ENCODE measurements at places on chromosomes 7 and 10.

GRCh38 chr10:46026106-46026505 lies 4.3 kb downstream of the NCOA4 start:
- no peak for DNase-seq
- peaks cover 55% of the 10 kb centered on the region for H3K4me1 ChIP-seq
- peak overlapping the region; percentile 37 for H3K27ac ChIP-seq
- no peaks in the 10 kb centered on the region for H3K27me3 ChIP-seq
- peak overlapping the region; percentile 31 for H3K4me3 ChIP-seq

DNA sequence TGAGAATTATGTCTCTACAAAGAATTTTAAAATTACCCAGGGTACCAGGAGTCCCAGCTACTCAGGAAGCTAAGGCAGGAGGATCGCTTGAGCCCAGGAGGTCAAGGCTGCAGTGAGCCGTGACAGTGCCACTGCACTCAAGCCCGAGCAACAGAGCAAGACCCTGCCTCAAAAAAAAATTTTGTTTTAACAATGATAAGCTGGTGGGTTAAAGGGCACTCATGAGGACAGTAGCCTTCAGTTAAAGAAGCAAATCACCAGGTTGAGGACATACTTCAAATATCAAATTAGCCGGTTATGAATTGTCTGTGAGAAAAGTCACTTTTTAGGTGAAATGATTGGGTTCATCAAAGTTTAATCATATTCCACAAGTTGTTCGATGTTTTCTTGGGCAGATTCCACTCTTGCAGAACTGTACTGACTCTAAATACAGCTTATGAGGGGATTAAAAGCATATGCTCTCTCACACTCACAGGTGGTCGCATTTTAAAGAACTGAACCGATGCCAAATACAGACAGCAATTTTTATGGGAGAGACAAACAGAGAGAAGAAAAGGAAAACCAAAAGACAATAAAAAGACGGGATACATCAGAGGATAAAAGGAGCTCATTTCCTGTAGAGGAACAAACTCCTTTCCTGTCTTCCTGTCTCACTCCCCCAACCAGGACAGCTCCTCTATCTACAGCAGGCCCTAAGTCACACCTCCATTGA lies 582.8 kb upstream of the NRP1 start:
- H3K36me3 ChIP-seq = no peaks in the 10 kb centered on the region
- DNase-seq = no peak
- no peaks in the 10 kb centered on the region for H3K27me3 ChIP-seq
- H3K27ac ChIP-seq = no peak overlapping the region
- H3K4me1 ChIP-seq = peaks cover 17% of the 10 kb centered on the region
- H3K4me3 ChIP-seq = no peak overlapping the region

DNA sequence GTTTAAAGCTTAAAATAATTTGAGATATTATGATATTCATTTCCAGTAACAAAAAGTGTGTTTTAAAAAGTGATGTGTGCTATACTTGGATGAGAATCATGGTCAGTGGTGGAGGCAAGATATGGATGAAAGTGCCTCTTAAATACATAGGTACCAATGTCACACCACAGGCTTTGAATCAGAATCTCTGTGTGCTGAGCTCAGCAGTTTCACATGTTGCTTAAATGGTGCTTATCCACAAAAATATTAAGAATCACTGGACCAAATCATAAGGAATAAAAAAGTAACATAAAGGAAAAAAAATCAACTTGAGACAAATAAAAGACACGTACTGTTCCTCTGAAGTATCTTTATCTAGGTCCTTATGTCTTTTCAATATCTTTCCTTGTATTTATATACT lies 850.5 kb upstream of the POT1 start:
- H3K27me3 ChIP-seq = no peaks in the 10 kb centered on the region
- H3K4me1 ChIP-seq = no peaks in the 10 kb centered on the region
- no peaks in the 10 kb centered on the region for H3K36me3 ChIP-seq
- H3K4me3 ChIP-seq = no peak overlapping the region
- no peak overlapping the region for H3K27ac ChIP-seq
- no peak for DNase-seq

GRCh38 chr7:101560856-101561255 lies 68.2 kb downstream of the MYL10 start:
- no peaks in the 10 kb centered on the region for H3K4me1 ChIP-seq
- no peak overlapping the region for H3K4me3 ChIP-seq
- no peak overlapping the region for H3K27ac ChIP-seq
- H3K36me3 ChIP-seq = no peaks in the 10 kb centered on the region
- H3K27me3 ChIP-seq = peaks cover 2% of the 10 kb centered on the region

GRCh38 chr7:6078548-6078947 lies 47.4 kb downstream of the ANKRD61 start:
- no peaks in the 10 kb centered on the region for H3K36me3 ChIP-seq
- no peaks in the 10 kb centered on the region for H3K27me3 ChIP-seq
- H3K4me3 ChIP-seq = no peak overlapping the region

DNA sequence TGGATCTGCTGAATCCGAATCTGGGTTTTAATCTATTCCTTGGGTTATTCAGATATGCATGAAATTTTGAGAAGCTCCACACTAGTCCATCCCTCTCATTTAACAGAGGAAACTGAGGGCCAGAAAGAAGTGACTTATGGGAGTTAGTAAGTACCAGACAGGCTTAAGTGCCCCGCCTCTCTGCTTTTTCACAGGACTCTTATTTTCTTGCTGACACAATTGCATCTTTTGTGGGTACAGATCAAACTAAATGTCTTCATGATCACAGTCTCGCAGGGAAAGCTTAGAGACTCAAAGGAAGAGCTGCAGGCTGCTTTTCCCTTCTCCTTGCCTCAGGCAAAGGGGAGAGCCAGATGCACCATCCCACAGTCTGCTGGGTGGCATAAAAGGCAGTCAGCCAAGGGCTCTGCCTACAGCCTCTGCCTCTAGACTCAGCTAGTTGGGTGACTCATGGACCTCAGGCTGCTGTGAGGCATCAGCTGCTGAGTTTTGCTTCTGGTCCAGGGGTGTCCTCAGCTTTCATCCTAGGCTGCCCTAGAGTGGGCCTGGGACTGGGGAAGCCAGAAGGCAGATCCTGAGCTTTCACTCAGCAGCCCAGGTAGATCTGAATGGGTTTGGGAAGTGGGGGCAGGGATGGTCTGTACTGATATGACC lies 11.6 kb downstream of the GOLGA7B start:
- no peak overlapping the region for H3K27ac ChIP-seq
- H3K36me3 ChIP-seq = no peaks in the 10 kb centered on the region
- peaks cover 10% of the 10 kb centered on the region for H3K4me1 ChIP-seq
- H3K27me3 ChIP-seq = peaks cover 54% of the 10 kb centered on the region

GRCh38 chr7:106622654-106623314 lies 38.2 kb downstream of the CCDC71L start:
- H3K27me3 ChIP-seq = no peaks in the 10 kb centered on the region
- H3K4me3 ChIP-seq = no peak overlapping the region
- H3K4me1 ChIP-seq = no peaks in the 10 kb centered on the region
- H3K27ac ChIP-seq = no peak overlapping the region
- no peaks in the 10 kb centered on the region for H3K36me3 ChIP-seq
- DNase-seq = no peak

DNA sequence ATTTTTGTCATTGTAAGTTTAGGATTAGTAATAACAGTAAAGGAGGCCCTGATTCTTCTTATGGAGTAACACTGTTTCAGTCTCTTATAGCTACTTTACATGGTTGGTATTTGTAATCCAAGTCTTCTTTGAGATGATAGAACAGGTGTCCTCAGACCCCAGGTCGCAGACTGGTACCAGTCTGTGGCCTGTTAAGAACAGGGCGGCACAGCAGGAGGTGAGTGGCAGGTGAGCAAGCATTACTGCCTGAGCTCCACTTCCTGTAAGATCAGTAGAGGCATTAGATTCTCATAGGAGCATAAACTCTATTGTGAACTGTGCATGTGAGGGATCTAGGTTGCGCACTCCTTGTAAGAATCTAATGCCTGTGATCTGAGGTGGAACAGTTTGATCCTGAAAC lies 77.3 kb downstream of the STK31 start:
- H3K4me1 ChIP-seq = no peaks in the 10 kb centered on the region
- H3K27ac ChIP-seq = no peak overlapping the region
- H3K27me3 ChIP-seq = no peaks in the 10 kb centered on the region
- DNase-seq = no peak
- H3K36me3 ChIP-seq = no peaks in the 10 kb centered on the region

DNA sequence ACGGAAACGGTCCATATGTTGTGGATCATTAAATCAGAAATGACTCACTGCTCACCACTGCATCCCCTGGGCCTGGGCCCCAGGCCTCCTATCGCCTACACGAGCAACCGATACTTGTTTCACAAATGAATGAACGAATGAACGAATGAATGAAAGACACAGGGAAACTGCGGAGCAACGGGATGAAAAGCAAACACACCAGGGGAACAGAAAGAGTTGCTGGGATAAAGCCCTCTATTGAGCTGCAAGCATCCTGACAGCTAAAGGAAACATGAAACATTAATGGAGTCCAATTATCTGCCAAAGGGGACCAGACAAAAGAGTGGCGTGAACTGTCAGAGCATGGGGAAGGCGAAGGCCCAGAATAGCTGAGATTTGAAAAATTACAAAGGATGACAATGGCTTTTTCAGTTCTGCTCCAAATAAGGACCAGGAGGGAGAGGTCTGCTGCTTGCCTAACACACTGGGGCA lies 92.1 kb downstream of the GRB10 start:
- H3K36me3 ChIP-seq = no peaks in the 10 kb centered on the region
- H3K27me3 ChIP-seq = no peaks in the 10 kb centered on the region
- no peak overlapping the region for H3K27ac ChIP-seq
- DNase-seq = no peak
- H3K4me3 ChIP-seq = no peak overlapping the region

DNA sequence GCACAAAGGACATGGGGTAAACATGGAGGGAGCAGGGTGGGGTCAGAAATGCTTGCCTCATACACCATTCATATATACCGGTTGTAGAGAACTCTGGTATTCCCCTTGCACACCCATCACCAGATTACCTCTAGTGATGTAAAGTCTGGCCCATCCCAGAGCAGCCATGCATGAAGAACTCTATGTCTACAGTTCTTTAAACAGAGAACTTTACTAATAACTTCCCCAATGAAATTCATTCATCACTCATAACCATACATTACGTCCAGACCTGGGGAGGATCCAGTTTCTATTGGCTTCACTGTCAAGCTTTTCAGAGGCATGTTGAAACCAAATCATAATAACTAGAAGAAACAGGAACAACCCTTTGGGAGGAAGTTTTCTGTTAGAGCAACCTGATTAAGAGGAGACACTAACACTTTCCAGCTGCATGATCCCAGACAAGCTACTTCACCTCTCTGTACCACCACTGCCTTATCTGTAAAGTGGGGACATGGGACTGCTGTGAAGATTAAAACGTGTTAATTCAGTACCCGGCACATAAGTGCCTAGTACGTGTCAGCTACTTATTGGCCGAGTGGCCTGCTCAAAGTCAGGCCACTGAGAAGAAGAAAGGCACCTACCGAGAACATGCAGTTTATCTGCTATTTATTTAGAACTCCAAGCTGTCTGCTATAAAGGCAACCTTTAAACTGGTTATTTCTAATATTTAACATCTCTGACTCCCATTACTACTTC lies 59.7 kb downstream of the IGF2BP3 start:
- H3K27ac ChIP-seq = no peak overlapping the region
- H3K27me3 ChIP-seq = no peaks in the 10 kb centered on the region
- peaks cover 15% of the 10 kb centered on the region for H3K36me3 ChIP-seq
- no peak overlapping the region for H3K4me3 ChIP-seq
- no peak for DNase-seq
- H3K4me1 ChIP-seq = no peaks in the 10 kb centered on the region

GRCh38 chr7:32496052-32496813 lies 944 bp downstream of the AVL9 start:
- H3K27me3 ChIP-seq = no peaks in the 10 kb centered on the region
- H3K4me1 ChIP-seq = peaks cover 43% of the 10 kb centered on the region
- no peak for DNase-seq
- peak overlapping the region; percentile 100 for H3K27ac ChIP-seq

DNA sequence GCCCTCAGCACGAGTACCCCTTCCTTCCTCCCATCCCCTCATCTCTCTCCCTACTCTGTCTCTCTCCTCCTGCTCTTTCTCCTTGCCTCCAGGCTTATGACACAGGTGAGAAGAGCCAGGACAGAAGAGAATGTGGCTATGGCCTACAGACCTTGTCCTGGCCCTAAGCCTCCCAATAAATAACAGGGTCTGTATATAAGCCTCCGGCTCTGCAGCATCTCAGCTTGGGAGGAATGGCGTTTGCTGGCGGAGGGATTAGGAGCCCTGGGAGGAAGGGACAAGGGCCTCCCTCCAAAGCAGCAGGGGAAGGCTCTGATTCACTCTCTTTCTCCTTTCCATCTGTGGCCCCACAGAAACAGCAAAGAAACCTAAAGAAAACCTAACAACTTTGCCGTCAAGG lies 45.8 kb downstream of the COL13A1 start:
- H3K27ac ChIP-seq = no peak overlapping the region
- no peak overlapping the region for H3K4me3 ChIP-seq
- DNase-seq = no peak
- H3K4me1 ChIP-seq = no peaks in the 10 kb centered on the region
- H3K36me3 ChIP-seq = no peaks in the 10 kb centered on the region
- peaks cover 41% of the 10 kb centered on the region for H3K27me3 ChIP-seq

GRCh38 chr7:149009527-149009926 lies 18.8 kb downstream of the PDIA4 start:
- H3K4me3 ChIP-seq = no peak overlapping the region
- peaks cover 50% of the 10 kb centered on the region for H3K36me3 ChIP-seq
- no peaks in the 10 kb centered on the region for H3K4me1 ChIP-seq
- H3K27ac ChIP-seq = no peak overlapping the region
- no peaks in the 10 kb centered on the region for H3K27me3 ChIP-seq

- H3K36me3 ChIP-seq = no peaks in the 10 kb centered on the region
- DNase-seq = no peak
- H3K4me3 ChIP-seq = no peak overlapping the region
- H3K27ac ChIP-seq = no peak overlapping the region
- no peaks in the 10 kb centered on the region for H3K27me3 ChIP-seq
Measured at GRCh38 chr7:69364813-69365643, 233.2 kb upstream of the AUTS2 start.

GRCh38 chr10:113539789-113540188 lies 13.1 kb upstream of the HABP2 start:
- no peaks in the 10 kb centered on the region for H3K27me3 ChIP-seq
- H3K36me3 ChIP-seq = no peaks in the 10 kb centered on the region
- no peak for DNase-seq

DNA sequence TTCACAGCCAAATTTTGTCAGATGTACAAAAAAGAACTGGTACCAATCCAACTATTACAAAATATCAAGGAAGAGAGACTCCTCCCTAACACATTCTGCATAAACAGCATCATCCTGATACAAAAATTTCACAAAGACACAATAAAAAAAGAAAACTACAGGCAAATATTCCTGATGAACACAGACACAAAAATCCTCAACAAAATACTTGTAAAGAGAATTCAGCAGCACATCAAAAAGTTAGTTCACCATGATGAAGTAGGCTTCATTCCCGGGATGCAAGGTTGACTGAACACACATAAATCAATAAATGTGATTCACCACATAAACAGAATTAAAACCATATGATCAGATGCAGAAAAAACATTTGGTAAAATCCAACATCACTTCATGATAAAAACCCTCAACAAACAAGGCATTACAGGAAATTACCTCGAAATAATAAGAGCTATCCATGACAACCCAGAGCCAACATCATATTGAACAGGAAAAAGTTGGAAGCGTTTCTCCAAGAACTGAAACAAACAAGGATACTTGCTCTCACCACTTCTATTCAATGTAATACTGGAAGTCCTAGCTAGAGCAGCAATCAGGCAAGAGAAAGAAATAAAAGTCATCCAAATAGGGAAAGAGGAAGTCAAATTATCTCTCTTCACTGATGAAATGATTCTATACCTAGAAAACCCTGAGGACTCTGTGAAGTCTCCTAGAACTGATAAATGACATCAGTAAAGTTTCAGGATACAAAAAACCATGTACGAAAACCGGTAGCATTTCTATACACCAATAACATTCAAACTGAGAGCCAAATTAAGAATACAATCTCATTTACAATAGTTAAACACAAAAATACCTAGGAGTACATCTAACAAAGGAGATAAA lies 223.1 kb downstream of the REEP3 start:
- DNase-seq = no peak
- no peak overlapping the region for H3K4me3 ChIP-seq
- no peak overlapping the region for H3K27ac ChIP-seq
- H3K27me3 ChIP-seq = no peaks in the 10 kb centered on the region
- H3K4me1 ChIP-seq = peaks cover 4% of the 10 kb centered on the region
